Memory B cell (primary cell): ENCODE measurements at places on chromosomes 5 and 9.
A peak's percentile ranks its signal among the peaks of the same experiment; 100 is the strongest.

GRCh38 chr5:138975098-138975847 lies 100.1 kb upstream of the LRRTM2 start:
- no peak for DNase-seq

GRCh38 chr5:150624334-150625163 lies 15.9 kb upstream of the SYNPO start:
- DNase-seq = peak; percentile 21

- DNase-seq = no peak
Observed at GRCh38 chr5:126044111-126044668, 379.0 kb upstream of the GRAMD2B start.

DNA sequence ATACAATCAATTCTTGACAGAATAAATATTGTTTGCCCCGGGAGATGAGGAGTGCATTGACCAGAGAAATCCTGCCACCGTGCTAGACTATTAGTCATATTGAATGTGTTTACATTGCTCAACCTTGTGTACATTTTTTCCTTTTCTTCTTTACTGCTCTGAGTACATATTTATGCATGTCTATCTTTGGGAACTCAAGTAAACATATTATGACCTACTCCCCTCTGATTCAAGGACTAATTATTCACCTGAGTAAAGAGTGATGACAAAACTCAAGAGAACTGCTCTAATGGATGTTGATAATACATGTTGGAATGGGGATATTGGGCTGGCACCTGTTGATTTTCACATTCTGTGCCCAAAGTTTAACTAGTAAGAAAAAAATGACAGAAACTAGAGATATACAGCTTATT lies 3.9 kb upstream of the SPINK1 start:
- DNase-seq = no peak

- DNase-seq = no peak
Observed at GRCh38 chr9:136981588-136982231, 1.1 kb upstream of the LCNL1 start.

- DNase-seq = no peak
Observed at GRCh38 chr5:175874462-175875139, 3.2 kb downstream of the CPLX2 start.

DNA sequence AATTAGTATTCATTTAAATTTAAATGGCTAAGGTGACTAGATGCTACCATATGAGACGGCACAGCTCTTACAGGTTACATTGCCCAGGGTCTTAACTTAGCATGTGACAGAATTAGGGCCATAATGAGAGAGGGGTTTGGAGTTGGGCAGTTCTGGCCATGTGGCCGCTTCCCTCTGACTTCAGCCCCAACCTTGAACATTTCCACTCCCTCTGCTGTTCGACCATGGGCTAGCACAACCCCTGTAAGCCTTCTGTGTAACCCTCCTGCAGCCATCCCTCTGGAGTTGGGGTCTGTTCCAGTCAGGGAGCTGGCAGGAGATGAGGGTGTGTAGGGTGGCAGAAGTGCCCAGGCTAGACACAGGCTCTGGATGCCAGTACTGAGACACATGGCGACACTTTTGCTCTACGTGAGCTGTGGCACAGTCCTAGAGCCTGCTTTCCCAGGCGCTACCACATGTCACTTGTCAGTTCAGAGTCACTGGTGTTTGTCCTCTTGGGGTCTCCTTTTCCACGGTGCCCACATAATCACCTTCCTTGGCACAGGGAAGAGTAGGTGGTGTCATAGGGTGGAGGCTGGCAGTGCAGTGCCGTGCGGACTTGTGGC lies 128.7 kb upstream of the PITX1 start:
- DNase-seq = no peak

GRCh38 chr9:113307396-113307975 lies 4.3 kb upstream of the RNF183 start:
- DNase-seq = no peak

DNA sequence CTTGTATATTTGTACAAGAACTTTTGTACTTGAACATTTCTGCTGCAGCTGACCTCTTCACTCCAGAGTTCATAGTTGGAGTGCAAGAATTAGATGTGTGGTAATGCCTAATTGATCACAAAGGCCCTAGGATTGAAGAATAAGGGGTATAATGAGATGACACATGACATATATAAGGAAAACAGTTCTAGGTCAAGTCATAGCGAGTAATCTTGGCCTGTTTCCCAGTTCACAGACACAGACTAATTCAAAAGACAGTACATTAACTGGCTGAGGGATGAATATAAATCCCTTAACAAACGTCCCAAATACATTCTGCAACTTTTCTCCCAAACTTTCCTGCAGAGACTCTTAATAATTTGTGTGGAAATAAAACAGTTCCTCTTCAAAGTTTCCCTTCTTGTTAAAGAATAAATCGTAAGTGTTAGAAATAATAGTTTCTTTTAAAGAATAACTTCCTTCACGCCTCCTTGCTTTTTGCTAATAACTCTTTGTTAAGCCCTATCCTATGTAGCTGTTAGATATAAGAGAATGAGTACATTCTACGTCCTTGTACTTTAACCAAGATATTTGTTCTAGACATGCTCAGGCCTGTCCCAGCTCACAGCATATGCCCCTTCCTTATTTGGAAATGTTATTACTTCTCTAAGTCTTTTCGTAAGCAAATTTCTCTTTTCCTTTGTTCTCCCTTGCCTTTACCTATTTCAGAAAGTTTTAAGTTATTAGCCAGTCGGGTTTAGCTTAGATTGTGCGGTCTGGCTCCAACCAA lies 556.4 kb upstream of the CTNND2 start:
- DNase-seq = no peak

- DNase-seq = no peak
Observed at GRCh38 chr5:36766981-36767380, 109.6 kb upstream of the NIPBL start.

DNA sequence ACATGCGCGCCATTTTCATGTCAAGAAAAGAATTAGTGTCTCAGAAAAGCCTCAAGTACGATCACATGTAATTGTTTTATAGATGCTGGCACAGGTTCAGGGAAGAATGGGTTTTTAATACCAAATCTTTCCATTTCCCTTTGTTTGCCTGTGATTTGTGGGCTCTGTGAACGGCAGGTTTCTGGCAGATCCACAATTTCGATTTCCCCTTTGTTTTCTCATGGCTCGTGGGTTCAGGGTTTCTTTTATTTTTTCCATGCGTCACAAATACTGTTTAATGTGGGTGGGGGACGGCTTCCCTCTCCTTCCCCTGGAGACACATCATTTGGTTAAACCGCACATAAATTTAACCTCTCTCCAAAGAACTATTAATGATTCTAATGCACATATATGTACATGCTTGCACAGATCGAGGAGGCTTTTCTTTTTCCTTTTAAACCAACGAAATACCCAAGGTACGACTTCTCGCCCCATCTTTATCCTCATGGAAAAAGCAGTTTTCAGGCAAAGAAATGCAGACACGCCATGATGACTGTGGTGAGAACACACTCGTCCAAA lies 195.9 kb downstream of the SLIT3 start:
- DNase-seq = no peak

DNA sequence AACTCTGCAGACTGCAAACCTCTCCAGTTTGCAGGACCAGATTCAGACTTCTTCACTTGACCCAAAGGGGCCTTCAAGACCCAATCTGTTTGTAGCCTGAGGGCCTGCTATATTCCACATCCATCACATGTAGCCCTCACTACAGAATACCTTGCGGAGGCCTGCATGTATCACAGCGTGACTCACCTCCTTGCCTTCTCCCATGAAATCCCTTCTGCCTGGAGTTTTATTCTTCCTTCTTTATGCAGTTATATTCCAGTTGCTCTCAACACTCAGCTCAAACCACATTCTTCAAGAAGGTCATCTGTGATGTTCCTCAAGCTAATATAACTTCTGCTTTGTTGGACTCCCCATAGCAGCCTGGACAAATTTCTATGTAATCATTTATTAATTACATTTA lies 198.5 kb upstream of the PTGER4 start:
- DNase-seq = no peak

DNA sequence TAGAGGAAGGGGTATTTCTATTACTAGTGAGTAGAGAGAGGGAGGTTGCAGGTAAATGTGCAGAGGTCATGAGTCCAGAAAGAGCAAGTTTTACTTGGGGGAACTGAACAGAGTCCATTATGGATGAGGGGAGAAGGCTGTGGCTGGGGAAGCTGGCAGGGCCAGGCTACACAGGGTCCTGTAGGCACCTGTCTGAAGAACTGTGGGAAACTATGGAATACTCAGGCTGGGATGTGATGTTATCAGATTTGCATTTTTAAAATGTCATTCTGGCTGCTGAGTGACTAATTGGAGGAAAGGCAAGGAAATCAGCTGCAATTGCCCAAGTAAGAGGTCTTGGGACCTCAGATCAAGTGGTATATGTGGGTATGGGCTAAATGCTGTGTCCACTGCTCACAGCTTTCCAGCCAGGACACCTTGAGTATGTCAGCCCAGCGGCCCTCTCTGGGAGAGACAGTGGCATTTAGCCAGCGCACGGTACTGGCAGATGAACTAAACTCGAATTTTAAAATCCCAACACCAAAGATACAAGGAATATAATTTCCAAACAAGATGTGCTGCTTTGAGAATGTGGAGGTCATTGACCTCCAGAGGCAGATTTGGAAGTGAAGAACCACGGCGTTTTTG lies 49.1 kb downstream of the FGF1 start:
- no peak for DNase-seq

GRCh38 chr5:79702606-79703380 lies 13.2 kb downstream of the CMYA5 start:
- no peak for DNase-seq

GRCh38 chr9:14768405-14769229 lies 46.1 kb upstream of the CER1 start:
- peak; percentile 16 for DNase-seq

- no peak for DNase-seq
Observed at GRCh38 chr9:7520396-7520795, 279.2 kb downstream of the DMAC1 start.

GRCh38 chr5:113495422-113495841 lies 7.2 kb upstream of the MCC start:
- DNase-seq = no peak

DNA sequence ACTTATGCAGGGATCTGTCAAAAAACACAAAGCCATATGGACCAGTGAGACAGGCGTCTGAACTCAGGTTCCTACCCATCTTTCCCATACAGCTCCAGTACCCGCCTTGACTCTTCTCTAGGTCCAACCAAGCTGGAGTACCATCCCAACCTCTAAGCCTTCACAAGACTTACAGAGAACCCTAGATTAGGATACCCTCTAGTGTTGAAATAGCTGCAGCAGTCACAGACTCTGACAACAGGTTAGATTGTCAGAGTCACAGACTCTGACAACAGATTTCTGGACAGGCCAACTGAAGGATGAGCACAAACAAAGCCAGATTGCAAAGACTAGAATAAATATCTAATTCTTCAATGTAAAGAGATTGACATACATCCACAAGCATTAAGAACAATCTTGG lies 266.1 kb downstream of the GRIA1 start:
- no peak for DNase-seq

GRCh38 chr5:34656001-34656699 lies at the start of gene RAI14:
TSS of gene RAI14 (plus strand) at chr5:34656328. CDS start at chr5:34686920, 30,592 bp downstream.
- no peak for DNase-seq

DNA sequence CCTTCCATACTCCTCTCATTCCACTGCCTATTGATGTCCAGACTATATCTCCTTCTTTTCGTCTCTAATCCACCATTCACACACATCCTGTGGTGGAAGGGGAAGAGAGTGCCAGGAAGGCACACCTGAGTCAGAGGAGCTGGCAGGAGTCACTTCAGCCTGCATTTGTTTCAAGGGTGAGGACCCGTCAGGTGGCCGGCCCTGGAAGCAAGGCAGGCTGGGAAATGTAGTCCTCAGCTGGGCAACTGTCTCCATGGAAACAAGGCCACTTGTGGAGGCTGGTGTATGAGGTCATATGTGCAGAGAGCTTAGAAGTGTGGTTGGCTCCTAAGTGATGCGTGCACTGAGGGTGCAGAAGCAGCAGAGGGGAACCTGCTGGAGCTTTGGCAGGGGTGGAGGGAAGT lies 278.4 kb downstream of the NSG2 start:
- no peak for DNase-seq

DNA sequence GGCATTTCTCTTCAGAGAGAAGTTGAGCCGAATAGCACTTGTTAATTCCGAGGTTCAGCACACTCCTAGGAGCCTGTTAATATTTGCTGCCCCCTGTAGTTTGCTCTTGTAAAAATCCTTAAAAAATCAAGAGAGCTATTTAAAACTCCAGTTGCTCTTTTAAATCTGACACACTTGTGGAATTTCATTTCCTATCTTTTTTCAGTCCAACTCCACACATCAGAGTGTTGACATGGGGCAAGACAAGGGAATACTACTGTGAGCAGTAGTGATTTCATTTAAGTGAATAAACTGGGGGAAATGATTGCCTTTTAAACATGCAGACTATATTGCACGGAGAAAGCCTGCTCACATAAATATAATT lies 1096.3 kb upstream of the DMAC1 start:
- DNase-seq = no peak

DNA sequence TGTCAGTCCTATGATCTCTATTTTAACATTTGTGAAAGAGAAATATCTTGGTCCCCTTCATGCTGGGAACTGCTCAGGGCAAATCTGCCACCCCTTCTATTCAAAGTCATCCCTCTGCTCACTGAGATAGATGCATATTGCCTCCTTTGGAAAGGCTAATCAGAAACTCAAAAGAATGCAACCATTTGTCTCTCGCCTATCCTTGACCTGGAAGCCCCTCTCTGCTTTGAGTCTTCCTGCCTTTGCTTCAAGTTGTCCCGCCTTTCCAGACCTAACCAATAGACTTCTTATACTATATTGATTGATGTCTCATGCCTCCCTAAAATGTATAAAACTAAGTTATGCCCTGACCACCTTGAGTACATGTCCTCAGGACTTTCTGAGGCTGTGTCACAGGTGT lies 97.0 kb downstream of the PSAT1 start:
- DNase-seq = no peak

DNA sequence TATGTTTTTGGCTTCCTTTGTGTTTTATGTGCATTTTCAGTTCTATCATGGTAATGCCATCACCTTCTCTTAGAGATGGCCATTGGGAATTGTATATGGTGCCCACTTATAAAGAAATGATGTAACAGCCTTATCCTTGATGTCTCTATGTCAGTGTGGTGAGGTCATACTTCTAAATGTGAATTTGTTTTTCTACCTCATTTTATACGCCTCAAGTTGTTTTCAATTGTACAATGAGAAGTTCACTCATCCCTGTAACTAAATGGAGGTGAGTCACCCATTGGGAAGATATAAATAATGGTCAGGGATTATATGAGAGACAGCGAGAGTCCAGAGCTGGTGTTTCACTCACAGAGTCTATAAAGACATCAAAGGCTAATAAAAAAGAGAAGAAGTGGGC lies 402.4 kb downstream of the AGTPBP1 start:
- no peak for DNase-seq

DNA sequence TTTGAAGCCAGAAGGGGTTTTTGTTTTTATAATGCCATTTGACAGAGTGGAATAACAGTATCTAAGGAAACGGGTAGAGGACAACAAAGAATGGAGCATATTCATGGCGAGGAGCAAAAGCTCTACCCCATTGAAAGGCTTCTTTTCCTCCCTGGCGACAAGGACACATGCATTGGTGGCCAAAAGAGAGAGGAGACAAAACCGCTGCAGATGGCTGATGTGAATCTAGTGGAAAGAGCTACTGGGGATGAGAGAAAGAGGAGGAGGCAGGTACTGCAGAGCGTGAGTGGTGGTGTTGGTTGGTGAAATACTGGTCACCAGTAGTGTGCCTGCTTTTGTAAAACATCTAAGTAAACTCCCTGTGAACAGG lies 491 bp downstream of the APC start:
- no peak for DNase-seq

GRCh38 chr5:80143491-80143890 lies 108.3 kb downstream of the THBS4 start:
- no peak for DNase-seq

- DNase-seq = no peak
Observed at GRCh38 chr9:38339087-38339486, 53.4 kb upstream of the ALDH1B1 start.

GRCh38 chr9:118108971-118109370 lies 404.8 kb downstream of the TLR4 start:
- no peak for DNase-seq
